Inflammatory macrophage treated with lipopolysaccharide for 1 hour (primary cell): ENCODE measurements at places on chromosomes 11 and 22.

DNA sequence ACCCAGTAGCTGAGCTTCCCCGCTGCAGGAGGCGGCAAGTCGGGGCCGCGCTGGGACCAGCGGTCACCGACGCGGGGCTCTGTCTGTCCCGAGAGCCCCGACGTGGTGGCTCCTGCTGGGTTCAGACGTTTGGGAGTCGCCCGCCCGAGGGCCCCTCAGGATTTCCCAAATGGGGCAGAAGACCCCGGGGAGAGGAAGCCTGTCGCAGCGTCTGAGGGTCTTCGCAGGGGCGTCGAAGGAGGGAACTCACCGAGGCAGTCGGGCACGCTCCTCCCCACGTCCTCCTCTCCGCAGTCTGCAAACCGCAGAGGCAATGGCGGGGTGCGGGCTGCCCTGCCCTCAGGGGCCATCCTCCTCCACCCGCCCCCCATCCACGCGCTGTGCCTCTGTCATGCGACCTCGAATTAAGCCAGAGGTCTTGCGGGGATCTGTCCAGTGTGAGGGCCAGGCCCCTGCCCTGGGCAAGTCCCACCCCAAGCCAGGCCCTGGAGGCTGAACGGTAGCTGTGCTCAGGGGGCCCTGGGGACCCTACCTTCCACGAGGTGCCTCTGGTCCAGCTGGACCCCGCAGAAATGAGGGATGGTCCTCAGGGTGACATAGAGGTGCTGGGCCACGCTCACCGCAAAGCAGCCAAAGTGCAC is 12.5 kb downstream of the IL17REL start:
- DNase-seq: no peak

DNA sequence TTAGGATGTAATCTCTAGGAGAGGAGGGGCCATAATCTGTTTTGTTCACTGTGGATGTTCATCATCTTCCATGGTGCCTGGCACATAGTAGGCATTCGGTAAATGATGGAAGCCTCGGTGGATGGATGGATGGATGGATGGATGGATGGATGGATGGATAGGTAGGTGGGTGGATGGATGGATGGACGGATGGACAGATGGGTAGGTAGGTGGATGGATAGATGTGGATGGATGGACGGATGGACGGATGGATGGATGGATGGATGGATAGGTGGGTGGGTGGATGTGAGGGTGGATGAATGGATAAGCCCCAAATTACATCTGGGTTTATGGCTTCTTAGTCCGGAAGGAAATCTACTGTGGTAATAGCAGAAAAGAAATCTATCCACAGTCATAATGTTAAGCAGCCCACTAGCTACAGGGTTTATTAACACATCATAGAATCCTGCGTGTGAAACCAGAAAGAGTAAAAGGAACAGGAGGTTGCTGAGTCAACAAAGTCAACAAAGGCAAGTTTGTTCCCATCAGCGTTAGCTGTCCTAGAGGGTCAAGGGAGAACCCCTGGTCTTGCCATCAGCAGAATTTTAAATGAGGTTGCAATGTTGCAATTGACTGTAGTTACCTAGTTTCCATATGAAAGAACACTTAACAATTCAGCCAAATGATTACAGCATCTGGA is 82.8 kb downstream of the C11orf91 start:
- no peak for DNase-seq

- no peak for DNase-seq
These were observed 7.0 kb upstream of the KCNE3 start for GRCh38 chr11:74474316-74474715.

- no peak for DNase-seq
These were observed 6.3 kb downstream of the CEND1 start for GRCh38 chr11:783581-784015.

DNA sequence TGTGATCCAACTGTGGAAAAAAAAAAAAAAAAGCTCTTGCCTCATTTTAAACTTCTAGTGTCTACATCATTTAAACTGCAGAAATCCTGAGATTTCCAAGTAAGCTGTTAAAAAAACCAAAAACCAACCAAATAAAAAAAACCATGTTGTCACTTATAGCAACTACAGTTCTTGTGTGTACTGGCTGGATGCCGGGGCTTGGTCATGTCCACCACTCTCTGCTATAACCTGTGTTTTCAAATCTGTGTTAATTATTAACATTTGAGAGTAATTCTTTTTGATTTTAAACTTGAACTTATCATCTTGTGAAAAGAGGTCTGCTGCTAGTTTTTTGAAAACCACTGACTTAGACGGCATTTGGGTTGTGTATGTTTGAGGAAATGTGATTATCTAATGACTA is 32.2 kb upstream of the BID start:
- peak; percentile 15 for DNase-seq

DNA sequence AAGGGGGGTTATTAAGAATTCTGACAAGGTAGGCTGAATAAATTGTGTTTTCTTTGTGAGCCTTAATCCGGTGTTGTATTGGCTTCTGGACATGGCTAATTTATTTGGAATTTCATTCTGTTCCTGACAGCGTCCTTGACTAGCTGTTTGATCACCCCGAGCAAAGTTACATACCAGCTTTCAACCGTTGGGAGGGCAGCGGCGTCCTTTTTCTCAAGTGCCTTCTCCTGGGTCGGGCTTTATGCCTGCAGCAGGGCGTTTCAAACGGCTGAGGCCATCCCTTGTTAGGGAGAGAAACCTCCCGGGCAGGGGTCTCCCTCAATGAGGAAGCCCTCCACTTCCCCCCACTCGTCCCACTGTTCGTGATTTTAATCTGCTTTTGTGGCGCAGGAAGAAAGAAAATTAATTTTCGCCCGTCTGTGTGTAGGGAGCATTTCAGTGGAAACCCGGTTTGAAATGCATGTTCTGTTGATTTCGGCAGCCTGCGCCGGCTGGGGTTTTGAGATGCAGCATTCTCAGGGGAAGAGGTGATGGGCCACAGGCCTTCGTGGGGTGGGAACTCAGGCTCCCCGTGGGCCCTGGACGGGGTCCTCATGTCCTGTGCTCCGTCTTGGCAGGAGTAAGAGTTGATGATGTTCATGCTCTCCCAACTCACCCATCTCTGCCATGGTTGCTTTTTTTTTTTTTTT is 2.9 kb upstream of the SMIM38 start:
- no peak for DNase-seq

DNA sequence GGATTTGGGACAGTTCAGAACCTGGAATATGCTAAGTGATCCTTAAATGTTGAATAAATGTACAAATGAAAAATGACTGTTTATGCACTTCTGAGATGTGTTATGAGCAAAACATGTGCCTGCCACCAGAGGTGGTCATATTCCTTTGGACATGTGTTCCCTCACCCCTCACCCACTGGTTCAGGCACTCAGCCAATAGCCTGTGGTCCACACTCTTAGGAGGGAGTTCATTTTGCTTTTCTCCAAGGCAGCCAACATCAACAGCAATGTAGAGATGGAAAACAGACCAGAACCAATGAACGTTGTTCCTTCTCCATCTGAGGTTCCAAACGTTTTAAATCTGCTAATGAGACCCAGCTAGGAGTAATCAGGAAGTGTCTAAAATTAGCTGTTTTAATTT is 44.0 kb downstream of the RPUSD4 start:
- DNase-seq: no peak

DNA sequence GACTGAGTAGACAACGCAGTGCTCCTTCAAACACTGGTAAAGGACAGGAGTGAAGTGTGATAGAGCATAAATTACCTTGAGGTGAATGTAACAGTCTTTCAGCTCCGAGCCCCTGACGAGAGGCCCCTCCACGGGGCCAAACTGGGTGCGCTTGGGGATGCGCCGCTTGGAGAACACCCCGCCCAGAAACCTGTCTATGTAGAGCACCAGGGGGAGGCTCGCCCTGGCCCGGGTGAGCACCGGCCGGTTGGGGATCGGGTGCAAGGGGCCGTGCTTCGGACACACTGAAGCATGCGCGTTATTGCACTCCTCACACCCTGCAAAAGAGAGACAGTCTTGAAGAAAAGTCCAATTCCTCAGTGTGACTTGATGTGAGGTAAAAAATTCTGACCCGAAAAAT is 49.3 kb upstream of the NFRKB start:
- DNase-seq: no peak

- DNase-seq: no peak
These were observed 55.3 kb upstream of the BMAL1 start for GRCh38 chr11:13222285-13222684.

DNA sequence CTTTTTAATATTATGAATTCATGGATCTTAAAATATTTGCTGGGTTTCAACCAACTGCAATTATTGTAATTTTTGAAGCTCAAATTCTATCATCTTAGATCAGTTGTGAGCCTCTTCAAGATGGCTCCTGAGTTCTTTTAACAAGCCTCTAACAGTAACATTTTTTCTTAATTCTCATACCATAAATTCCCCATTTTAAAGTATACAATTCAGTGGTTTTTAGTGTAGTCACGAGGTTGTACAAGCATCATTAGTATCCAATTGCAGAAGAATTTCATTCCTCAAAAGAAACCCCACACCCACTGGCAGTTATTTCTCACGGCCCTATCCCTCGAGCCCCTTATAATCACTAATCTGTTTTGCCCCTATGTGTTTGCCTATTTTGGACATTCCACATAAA is 270.8 kb downstream of the SBF2 start:
- no peak for DNase-seq

- DNase-seq: peak; percentile 8
These were observed 109.2 kb downstream of the CSNK2A3 start for GRCh38 chr11:11243590-11244469.
